ENCODE measurements at places on chromosomes 3 and 15.
A peak's percentile ranks its signal among the peaks of the same experiment; 100 is the strongest.

GRCh38 chr3:168714609-168715240, 619.0 kb upstream of the GOLIM4 start:
- no peak for DNase-seq

GRCh38 chr15:96860741-96861140, 530.2 kb downstream of the NR2F2 start:
- no peak for DNase-seq

DNA sequence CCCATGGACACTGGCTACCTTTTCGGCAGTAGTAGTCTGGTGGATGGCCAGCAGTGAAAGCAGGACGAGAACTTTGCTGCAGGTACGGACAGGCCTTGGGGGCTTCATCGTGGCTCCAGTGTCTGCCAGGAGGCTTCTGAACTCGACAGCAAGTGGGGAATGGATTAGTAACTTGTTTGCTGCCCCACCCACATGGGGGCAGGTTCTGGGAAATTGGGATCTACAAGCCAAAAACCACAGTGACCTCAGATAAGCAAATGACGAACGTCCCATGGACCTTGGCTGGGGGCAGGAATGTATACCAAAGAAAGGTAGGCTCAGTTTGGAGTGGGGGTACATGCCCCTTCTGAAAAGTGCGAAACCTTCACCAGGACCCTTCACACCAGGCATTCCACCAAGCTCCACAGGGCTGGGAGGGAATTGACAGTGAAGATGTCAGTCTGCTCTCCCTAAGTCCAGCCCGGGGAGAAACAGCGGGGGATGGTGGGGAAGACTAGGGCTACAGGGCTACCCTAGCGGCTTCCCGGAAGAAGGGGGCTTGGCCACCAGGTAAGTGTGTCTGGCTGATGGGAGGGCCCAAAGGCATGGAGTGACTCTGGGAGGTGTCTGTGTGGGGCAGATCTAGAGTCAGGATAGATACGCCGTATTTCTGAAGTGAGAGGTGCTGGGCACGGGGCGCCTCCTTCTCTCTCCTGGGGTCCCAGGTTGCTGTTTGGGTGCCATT, at the start of gene ITIH4:
Gene ITIH4, minus strand, starts transcription at position 138 of the 724 bp plus-strand sequence. Its CDS starts 30 bp downstream, at position 108.
- no peak for DNase-seq

GRCh38 chr15:47364230-47365141, 352.8 kb upstream of the SEMA6D start:
- DNase-seq = no peak

- DNase-seq = no peak
These were observed 129.4 kb downstream of the DNAJB8 start for GRCh38 chr3:128337305-128337704.

- no peak for DNase-seq
These were observed 148.5 kb downstream of the IGF1R start for GRCh38 chr15:98796685-98797357.

GRCh38 chr3:146166826-146167225, 5.8 kb upstream of the PLOD2 start:
- no peak for DNase-seq

GRCh38 chr3:158248261-158248660, 138.4 kb downstream of the RSRC1 start:
- no peak for DNase-seq

- DNase-seq = no peak
These were observed 490.5 kb upstream of the NR2F2 start for GRCh38 chr15:95840004-95840403.

GRCh38 chr3:153210146-153210545, 48.1 kb downstream of the RAP2B start:
- no peak for DNase-seq

DNA sequence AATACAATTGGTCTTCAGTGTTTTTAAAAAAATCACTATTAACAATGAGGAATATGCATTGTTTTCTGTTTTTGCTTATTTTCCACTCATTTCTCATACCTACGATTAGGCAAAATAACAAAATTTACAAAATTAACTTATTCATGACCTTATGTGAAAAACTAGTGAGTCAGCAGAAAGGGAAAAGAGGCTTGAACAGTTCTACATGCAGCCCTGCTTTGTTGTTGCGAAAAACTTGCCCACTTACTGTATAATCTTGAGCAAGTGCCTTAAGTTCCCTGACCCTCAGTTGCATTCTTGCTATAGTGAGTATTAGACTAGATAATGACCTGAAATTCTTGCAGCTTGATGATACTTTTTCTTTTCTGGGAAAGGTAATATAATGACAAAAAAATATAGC, 551.1 kb upstream of the BCHE start:
- no peak for DNase-seq

DNA sequence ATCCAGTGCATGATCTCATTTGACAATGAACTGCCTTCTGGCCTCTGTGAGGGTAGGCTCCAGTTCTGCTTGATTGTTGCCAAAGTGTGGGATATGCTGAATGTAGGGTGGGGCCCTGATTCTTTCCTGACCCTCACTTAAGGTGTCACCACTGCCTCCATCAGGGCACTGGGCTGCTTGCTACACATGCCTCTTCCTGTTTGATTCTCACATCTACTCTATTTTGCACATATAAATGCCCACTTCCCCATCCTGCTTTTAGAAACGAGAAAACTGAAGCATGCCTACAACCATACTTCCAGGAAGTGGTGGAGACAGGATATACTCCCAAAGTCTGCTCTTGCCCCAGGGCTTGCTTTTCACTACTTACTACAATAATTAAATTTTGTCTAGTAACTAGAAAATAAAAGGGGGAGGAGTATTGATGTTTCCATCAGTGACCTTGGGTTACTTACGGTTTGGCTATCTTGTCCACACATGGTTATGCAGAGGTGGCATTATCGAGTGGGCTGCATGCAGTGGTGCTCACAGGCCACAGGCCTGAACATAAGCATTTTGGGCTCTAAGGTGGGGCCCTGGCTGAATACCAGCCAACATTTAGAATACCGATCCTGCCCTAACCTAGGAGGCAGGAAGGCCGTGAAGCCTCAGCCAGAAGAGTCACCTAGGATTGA, 6.7 kb downstream of the ZDHHC3 start:
- no peak for DNase-seq

DNA sequence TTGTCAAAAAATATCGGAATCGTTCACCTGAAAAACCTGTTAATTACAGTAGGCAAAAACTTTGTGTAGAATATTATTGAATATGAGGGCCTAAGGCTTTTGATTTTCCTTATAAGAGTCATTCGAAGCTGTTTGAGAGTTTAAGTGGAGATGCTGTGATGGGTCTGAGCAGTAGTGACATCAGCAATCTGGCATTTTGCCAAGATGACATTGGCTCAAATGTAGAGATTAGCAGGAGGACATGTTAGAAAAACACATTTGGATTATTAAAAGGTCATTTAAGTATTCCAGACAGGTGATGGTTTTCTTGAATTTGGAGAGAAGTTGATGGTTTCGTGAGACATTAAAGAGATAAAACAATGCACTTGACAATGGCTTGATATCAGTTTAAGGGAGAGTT, 12.9 kb downstream of the OR5AC2 start:
- DNase-seq = peak; percentile 14

DNA sequence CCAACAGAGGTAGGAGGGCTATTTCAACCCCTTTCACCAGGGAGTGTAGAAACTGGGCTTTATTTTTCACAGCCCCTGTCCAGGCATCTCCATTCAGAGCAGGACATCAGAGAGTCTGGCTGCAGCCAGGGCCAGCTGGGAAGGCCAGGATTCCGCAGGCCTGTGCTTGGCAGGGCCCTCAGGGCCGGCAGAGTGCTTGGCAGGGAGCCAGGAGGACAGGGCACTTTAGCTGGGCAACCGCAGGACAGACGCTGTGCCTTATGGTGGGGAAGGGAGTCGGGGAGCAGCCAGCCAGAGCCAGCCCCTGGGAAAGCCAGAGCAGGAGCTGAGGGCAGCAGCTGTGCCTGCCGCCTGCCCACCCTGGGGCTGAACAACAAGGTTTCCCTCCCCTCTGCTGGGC, 34.5 kb upstream of the IQCF6 start:
- DNase-seq = no peak

GRCh38 chr3:134378384-134378783, 4.1 kb upstream of the AMOTL2 start:
- DNase-seq = no peak

DNA sequence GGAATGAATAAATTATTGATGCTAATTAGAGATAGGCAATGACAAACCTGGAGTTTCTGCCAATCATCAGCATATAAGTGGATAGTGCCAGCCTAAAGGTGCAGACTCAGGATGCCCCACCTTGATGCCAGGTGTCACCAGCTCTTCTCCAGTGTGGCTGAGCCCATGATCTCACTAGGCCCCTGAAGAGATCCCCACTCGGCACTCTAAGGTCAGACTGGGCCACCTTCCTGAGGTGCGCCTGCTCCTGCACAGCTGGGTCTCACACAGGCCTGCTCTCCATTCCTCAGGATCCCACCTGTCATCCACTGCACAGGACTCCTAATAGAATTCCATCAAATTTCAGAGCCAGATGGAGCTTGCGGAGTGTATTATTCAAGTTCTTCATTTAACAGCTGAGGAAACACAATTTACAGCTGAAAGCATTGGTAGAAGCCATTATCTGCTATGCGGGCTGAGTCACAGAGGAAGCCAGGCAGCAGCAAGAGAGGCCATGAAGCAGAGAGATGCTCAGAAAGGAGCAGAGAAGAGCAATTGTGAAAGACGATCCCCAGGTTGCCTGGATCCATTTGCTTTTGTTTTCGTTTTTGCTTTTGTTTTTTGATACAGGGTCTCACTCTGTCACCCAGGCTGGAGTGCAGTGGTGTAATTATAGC, 25.1 kb upstream of the FSTL1 start:
- no peak for DNase-seq

GRCh38 chr3:52055537-52056351, 627 bp downstream of the DUSP7 start:
- DNase-seq = no peak

- DNase-seq = no peak
These were observed 682.6 kb downstream of the ROBO1 start for GRCh38 chr3:79085171-79085570.

- DNase-seq = no peak
These were observed 47.9 kb downstream of the NAALADL2 start for GRCh38 chr3:174907027-174907426.

DNA sequence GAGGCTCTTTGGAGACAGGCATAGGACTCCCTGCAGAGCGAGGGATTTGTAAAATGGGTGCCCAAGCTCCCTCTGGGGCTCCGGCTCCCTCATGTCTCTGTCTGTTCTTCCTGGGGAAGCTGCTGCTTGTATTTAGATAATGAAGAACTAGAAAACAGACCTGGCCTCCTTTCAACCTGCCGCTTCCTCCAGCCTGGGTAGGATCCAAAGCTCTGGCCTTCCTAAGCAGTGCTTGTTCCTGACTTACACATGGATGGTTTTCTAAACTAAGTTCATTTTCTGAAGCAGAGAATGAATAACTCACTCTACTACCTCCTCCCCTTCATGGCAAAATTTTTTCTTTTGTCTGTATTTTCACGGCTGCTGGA, 36.9 kb upstream of the MYZAP start:
- DNase-seq = no peak

DNA sequence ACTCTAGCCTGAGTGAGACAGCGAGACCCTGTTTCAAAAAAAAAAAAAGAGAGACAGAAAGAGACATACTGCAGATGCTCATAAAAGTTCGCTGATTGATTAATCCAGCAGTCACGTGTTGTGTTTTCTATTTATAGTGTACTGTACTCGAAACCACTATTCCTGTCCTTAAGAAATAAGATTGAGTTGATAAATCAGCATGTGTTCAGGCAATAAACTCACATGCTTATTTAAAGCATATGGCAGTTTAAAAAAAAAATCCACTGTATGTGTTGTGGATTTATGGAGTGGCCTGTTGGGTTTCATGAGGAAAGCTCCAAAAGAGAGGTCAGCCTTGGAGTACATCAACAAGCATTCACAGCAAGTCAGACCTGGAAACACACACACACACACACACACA, 17.7 kb downstream of the RPL22L1 start:
- DNase-seq = no peak

DNA sequence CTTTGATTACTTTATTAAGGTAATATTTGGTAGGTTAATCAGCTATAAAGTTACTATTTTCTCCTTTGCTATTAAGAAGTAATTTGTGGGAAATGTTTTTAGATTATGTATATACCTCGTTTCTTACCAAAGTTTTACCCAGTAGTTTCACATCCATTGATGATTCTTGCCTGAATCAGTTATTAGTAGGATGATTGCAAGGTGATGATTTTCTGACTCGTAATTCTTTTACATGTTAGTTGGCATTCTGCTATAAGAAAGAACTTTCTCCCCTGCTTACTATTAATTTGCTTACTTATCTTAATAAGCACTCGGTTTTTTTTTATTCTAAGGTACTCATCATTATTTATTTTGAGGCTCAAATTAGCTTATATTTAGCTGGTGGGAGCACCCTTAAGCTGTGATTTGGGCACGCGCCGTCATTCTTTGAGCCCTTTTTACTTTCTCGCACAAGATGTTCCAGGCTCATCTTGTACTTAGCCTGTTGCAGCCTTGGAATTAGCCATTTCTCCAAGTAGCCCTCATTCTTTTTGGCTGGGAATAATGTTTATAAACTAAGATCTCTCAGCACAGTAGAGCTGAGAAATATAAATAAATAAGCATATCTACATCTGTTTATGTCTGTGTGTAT, 15.3 kb downstream of the USP3 start:
- DNase-seq = no peak

GRCh38 chr3:179037351-179037750, 34.3 kb downstream of the ZMAT3 start:
- no peak for DNase-seq

- DNase-seq = no peak
These were observed 103.5 kb downstream of the CORO2B start for GRCh38 chr15:68682330-68682729.

- no peak for DNase-seq
These were observed 165.6 kb downstream of the NSMCE3 start for GRCh38 chr15:29103824-29104565.

GRCh38 chr3:183539811-183540210, 15.7 kb downstream of the KLHL6 start:
- DNase-seq = no peak

DNA sequence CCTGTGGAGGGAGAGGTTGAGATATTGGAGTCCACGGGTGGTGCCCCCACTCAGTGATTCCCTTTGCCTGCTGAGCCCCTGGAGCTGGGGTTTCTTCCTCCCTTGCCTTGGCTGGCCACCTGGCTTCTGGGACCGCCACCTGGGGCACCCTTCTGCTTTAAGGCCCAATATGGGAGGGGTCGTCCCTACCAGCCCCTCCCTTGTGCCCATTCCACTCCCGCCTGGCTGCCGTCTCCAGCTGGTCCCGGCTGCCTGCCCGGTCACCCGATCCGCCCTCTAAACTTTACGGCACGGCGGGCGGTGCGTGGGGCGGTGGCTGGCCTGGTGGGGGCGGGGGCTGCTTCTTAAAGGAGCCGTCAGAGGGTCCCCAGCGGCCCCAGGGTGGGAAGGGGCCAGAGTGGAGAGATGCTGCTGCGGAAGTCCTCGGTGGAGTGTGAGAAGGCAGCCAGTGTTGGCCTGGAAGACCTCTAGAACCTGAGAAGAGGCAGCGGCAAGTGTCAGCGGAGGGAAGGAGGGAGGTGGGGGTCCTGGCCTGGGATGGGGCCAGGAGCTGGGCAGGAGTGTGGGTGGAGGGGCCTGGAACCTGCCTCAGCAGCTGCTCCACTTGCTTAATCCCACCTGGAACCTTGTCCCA, 1.6 kb upstream of the SEMA3B start:
- DNase-seq = no peak

- no peak for DNase-seq
These were observed 2.6 kb upstream of the LAMB2 start for GRCh38 chr3:49135499-49135898.

GRCh38 chr15:81301815-81302399, 22.0 kb downstream of the STARD5 start:
- no peak for DNase-seq

GRCh38 chr3:4751029-4751501, 228.2 kb upstream of the BHLHE40 start:
- DNase-seq = no peak

Measured in NCI-H2029 (cell line).